ENCODE measurements at places on chromosomes 5 and 9.

DNA sequence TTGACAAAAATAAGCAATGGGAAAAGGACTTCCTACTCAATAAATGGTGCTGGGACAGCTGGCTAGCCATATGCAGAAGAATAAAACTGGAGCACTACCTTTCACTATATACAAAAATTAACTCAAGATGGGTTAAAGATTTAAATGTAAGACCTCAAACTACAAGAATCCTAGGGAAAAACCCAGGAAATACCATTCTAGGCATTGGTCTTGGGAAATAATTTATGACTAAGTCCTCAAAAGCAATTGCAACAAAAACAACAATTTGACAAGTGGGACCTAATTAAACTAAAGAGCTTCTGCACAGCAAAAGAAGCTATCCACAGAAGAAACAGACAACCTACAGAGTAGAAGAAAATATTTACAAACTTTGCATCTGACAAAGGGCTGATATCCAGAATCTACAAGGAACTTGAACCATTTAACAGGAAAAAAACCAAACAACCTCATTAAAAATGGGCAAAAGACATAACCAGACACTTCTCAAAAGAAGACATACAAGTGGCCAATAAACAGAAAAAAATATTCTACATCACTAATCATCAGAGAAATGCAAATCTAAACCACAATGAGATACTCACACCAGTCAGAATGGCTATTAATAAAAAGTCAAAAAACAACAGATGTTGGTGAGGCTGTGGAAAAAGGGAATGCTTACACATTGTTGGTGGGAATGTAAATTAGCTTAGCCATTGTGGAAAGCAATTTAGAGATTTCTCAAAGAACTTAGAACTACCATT is 75.2 kb upstream of the CPEB4 start:
- no peak for DNase-seq

- DNase-seq = no peak
These were observed 2.3 kb upstream of the SCGB3A1 start for GRCh38 chr5:180593446-180594206.

- DNase-seq = no peak
These were observed 190.4 kb upstream of the GAS1 start for GRCh38 chr9:87137718-87138117.

DNA sequence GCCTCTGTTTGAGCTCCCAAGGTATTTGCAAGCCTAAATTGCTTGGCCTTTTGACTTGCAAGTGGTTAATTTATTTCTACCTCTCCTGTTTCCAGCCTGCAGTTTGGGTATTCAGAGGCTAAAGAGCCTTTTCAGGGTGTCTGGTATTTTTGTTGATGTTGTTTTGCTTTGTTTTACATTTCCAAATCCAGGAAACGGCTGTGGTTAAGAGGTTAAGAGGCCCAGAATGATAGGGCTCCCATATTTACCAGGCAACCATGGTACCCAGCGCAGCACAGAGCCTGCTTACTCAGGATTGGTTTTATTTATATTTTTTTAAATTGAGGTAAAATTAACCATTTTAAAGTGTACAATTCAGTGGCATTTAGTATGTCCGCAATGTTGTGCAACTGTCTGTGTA is 92.1 kb downstream of the PDZD2 start:
- no peak for DNase-seq

DNA sequence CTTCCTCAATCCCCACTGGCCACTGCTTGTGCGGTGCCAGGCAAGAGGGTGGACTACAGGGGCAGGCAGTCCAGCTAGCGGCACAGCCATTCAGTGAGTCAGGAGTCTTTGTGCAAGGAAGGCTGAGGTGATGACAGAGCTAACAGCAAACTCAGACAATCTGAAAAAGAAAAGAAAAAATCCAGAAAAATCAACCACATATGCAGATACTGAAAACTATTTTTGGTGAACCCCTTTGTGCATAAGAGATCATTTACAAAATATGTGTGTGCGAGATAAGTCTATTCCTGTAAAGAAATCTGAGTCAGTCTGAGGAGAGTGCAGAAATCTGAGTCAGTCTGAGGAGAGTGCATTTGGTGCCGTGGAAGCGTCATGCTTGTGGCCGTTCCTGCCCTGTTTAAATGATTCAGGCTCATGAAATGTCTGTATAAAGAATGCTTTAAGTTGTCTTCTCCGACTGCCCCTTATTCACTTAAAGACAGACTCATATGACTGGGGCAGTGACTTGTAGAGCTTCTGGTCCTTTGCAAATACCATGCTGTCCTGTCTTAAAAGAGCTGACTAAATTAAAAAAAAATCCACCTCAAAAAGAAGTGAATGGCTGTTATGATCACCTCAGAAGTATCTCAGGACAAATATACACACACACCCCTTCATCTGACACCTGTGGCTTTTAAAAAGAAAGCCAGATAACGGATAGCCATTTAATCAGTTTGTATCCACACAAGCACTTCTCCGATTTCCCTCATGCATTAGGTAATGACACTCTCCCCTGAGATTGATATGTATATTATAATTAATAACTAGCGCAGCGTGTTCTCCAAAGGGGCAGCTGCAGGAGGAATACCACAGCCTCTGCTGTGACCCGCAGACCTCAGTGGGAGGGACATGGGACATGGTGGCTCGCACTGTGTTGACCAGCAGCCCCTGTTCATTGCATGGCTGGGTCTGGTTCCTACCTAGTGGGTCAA is 47.3 kb downstream of the TRIO start:
- no peak for DNase-seq

All from memory B cell (primary cell).